Anterior cingulate cortex (tissue), 58 donors: ENCODE measurements at places on chromosomes 13 and 19.

DNA sequence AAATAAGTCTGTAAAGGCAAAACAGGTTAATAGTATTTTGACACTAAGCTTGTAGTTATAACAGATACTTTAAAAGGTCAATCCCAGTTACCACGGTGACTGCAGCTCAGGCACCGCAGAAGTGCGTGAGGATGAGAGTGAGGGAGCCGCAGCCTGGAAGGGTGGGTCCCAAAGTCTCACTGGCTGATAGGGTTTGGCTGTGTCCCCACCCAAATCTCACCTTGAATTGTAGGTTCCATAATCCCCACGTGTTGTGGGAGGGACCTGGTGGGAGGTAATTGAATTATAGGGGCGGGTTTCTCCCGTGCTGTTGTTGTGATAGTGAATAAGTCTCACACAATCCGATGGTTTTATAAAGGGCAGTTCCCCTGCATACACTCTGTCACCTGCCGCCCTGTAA lies 40.0 kb upstream of the GAS6 start:
- DNase-seq: no peak

GRCh38 chr13:92097337-92097903 lies 699.0 kb downstream of the GPC5 start:
- no peak for DNase-seq

GRCh38 chr19:2097203-2097885 lies 629 bp downstream of the IZUMO4 start:
- DNase-seq: no peak

DNA sequence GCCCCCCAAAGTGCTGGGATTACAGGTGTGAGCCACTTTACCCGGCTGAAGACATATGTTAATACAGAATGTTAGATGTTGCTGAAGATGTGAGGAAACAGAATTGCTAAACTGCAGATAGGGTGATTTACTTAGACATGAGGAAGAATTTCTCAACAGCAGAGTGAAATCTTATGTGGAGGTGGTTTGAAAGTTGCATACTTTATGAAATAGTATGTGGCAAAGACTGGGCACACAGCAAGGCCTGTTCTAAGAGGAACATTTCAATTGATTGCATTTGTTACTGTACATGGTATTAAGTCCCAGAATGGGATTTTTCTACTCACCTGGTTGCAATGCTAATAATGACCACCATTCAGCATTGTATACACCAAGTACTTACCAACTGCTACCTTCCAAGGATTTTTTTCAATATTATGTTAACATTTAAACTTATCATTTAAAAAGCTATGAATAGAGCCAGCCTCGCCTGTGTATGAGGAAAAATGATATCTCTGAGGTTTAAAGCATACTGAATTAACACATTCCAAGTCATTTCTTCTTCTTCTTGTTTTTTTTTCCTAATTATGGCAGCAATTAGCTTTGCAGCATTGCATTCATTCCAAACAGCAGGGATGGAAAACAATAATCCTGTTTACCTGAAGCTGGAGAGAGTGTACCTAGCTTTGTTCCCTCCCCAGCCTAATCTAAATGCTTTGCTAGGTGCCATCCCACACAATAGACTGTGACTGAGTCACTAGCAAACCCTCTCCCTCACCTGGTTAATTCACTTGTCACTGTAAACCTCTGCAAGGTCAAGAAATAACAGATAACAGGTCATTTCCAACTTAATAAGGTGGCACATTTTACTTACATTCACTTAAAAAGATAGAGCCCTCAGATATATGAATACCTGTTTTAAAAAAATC lies 19.4 kb upstream of the KLF5 start:
- no peak for DNase-seq

DNA sequence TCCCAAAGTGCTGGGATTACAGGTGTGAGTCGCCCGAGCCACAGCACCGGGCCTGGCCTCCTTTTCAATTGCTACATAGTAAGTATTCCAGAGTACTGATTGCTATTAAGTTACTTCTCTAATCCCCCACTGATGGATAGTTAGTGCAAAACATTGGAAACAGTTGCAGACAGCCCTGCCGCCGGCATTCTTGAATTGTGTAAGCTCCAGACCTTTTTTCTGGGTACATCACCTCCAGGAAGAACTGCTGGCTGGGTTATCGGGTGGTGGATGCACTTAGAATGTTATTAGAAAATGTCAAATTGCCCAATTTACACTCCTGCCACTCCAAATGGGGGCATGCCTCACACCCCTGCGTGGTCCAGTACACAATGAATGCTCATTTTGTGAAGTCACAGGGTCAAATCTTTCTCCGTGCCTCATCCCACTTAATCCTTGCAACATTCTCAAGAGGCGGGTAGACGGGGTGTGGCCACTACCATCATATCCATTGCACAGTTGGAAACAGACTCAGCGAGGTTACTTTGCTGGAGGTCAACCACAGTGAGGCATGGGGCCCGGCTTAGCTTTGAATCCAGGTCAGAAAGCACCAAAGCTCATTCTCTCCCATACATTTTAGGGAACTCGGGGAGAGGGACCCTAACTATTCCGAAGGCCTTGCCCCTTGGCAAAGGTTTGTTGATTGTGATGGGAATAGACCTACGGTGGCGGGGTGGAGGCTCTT lies 1.0 kb upstream of the KDM4B start:
- DNase-seq: no peak

GRCh38 chr13:72507416-72508199 lies 219.8 kb downstream of the MZT1 start:
- DNase-seq: no peak

- no peak for DNase-seq
Observed at GRCh38 chr13:47117268-47117667, 220.4 kb upstream of the HTR2A start.

GRCh38 chr19:4175669-4175931 lies 6.8 kb downstream of the SIRT6 start:
- DNase-seq: no peak
